ENCODE measurements at places on chromosomes 3 and 15.

- DNase-seq, result no peak
These were observed 799.9 kb downstream of the AGBL1 start for GRCh38 chr15:86879250-86880229.

- DNase-seq, result no peak
These were observed 37.9 kb upstream of the MECOM start for GRCh38 chr3:169701457-169701856.

- DNase-seq, result no peak
These were observed 87.5 kb upstream of the PLXNA1 start for GRCh38 chr3:126895178-126896066.

DNA sequence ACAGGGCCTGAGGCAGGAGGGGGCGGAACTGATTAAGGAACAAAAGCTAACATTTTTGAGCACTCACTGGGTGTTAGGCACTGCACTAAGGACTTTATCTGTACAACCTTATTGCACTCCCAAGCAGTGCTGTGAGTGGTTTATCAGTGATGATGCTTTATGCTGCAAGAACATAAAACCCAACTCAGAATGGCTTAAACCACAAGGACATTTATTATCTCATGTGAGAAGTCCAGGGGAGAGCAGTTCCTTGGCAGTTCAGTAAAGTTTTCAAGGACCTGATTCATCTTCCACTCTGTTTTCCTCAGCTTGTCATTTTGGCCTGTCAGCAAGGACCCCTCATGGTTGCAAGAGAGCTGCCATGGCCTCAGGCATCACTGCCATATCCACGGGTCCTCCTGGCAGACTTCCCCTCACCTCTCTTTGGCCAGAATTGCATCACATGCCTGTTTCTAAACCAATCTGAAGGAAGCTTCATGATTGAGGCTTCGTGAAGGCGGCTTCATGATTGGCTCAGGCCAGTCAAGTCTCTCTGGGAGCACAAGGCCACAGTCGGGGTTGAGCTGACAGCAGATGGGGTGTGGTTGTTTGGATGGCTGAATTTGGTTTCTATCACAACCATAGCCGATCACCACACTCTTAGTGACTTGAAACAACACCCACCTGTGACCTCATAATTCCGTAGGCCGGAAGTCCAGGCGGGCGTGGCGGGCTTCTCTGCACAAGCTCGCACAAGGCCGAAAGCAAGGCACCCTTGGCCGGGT is 15.8 kb downstream of the EFCC1 start:
- DNase-seq, result no peak

DNA sequence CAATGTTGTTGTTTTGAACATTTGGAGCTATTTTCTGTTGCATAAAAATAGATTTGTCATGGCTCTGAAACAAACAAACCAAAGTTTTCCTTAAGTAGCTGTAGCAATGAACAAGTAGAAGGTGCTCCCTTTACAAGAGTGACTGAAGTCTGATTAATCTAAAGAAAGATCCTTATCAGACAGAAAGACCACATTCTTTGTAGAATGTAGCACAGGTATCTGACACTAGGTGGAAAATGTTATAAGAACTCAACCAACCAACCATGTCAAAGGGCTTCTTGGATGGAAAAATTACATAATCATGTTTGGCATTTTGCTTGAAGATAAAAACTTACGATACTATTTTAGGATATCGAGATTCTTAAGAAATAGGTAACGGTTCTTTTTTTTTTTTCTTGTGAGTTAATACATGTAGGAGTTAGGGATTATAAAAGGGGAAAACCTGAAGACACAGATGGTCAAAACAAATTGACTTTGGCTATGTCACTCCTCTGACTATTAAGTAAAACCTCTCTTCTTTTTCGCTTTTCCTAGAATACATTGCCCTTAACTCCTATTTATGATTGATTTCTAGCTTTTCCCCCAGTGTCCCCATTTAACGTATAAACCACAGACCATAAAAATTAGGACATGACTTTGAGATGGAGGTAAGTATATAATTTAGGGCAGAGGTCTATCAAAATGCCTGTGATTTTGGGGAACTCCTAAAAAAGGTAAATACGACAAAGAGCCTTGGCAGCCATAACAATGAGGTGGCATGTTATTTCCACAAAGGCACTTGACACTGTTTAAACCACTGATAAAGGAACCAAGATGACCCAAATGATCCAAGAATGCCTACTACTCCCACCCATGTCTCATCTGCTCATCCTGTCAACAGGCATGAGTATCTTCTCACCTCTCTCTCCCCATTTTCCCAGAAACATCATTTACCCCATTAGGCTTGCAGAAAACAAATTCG is 72.0 kb downstream of the CCR4 start:
- DNase-seq, result no peak

DNA sequence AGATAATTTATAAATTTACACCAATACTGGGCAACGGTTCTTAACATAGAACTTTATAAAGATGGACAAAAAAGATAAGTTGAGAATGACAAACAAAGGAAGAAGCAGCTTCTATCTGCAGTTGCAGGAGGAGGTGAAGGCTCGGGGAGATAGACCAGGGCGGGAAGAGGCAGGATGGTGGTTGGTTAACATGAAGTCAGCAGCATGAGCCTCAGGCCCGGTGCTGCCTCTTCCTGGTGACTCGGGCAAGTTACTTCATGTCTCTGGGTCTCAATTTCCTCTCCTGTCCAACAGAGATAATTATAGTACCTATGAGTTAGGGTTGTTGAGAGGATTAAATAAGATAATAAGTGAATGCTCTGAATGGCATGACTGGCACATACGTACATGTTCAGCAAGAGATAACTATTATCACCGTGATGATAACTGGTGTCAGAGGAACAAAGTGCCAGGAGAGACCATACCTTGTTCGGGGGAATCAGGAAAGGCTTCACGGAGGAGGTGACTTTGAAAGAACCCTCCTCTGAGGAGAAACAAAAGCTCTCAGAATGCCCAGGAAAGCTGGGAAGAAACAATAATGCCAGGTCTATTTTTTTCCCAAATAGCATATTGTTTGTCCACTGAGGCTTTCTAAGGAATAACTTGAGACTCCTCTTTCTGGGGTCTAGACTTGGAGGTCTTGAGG is 4.4 kb downstream of the PAK6 start:
- no peak for DNase-seq

GRCh38 chr3:189292667-189293484 is 121.1 kb downstream of the TPRG1 start:
- no peak for DNase-seq

GRCh38 chr3:47344971-47345370 is 35.9 kb upstream of the PTPN23 start:
- no peak for DNase-seq

DNA sequence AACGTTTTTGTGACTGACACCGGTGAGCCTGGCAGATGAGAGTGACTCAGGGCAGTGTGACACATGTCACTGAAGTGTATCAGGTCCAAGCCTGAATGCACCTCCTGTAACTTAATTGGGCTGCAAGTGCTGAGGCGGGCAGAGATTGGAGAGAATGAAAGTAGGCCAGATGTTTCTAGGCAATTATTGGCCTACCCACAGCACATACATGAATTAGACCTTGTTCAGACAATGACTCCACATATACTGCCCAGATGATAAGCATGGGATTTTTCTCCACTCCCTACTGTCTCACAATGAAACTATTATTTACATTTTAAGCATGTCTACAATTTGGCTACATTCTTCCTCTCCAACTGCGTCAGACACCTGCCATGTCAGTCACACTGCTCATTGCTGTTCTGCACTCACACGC is 187.3 kb upstream of the ZNF385D start:
- no peak for DNase-seq

- DNase-seq, result no peak
These were observed 3.0 kb downstream of the FAM174B start for GRCh38 chr15:92652576-92652966.

GRCh38 chr3:197365586-197365985 is 67.2 kb upstream of the DLG1 start:
- no peak for DNase-seq

DNA sequence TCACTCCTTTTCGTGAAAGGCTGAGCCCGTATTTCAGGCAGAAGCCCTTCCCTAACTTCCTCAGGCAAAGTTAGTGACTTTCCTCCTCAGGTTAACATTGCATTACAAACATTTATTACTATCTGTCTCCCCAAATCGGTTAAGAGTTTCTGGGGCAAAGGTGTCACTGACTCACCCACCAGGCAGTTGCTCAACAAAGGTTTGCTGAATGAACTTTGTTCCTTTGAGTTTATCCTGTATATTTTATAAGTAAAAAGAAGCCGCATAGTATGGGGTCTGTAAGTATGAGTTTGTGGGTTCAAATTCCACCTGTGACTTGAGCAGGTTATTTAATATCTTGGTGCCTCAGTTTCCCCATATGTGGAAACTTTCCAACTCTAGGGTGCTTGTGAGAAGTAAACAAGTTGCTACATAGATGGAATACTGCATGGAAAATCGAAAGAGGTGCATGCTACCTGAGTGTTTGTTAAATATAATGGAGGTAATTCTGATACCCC is 177.7 kb downstream of the THRB start:
- DNase-seq, result no peak

DNA sequence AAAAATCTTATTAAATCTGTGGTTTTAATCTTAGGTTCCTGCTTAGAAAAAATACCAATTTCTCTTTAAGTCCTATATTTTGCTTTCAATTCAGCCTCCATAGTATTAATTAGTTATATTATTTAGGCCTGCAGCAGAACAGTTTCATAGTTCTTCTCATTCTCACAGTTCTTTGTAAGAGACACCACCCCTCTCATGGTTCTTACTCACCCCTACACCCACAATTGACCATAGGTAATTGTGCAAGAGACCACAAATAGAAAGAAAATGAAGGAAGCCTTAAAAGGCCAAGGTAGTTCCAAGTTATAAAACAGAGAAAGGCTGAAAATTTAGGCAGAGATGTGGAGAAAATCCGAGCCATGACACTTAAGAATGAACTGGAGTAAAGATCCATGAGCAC is 415.3 kb downstream of the TIGIT start:
- no peak for DNase-seq

DNA sequence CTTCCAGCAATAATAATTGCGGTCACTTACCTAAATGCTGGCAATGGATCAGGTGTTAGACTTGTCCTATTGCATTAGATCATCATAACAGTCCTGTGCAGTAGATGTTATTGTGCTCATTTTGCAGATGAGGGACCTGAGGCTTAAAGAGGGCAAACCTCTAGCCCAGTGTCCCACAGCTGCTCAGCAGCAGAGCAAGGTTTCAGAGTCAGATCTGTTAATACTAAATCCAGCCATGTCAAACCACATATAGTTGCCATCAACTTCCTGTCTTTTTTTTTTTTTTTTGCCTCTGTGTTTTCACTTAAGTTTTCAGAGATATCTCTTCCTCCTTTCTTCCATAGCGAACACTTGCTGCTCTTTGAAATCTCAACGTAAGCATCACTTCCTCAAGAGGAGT is 12.1 kb downstream of the FEZF2 start:
- DNase-seq, result no peak

- DNase-seq, result no peak
These were observed 68.0 kb downstream of the MRPL46 start for GRCh38 chr15:88399021-88399685.

GRCh38 chr15:67783303-67783702 is 42.0 kb upstream of the SKOR1 start:
- DNase-seq, result peak; percentile 13

GRCh38 chr15:66897416-66897815 is 168.0 kb upstream of the SMAD3 start:
- DNase-seq, result no peak

DNA sequence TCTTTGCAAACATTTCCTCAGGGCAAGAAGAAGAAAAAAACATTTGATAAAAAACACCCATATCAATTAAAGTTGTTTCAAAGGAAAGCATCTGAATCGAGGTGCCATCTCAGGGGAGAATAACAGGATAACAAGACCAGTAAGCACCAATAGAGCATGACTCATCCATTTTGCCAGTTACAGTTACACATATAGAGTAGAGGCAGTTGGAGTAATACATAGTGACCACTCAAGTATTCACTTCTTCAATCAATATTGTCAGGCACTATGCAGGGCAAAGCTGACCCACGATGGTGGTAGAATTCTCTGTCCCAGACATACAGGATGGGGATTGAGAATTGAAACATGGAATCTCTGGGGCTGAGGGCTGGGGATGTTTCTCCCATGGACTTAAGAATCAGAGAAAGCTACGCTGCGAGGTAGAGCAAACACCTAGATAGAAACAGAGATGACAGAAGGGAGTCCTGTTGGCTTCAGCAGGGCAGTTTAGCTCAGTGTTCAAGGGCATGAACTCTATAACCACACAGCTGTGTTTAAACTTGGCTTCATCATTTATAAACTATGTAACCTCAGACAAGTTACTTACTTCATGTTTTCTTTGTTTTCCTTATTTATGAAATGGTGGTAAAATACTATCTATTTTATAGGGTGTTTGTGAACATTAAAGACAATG is 186.4 kb upstream of the NANOGP8 start:
- DNase-seq, result no peak

GRCh38 chr3:31988271-31988670 is 6.7 kb downstream of the ZNF860 start:
- no peak for DNase-seq

DNA sequence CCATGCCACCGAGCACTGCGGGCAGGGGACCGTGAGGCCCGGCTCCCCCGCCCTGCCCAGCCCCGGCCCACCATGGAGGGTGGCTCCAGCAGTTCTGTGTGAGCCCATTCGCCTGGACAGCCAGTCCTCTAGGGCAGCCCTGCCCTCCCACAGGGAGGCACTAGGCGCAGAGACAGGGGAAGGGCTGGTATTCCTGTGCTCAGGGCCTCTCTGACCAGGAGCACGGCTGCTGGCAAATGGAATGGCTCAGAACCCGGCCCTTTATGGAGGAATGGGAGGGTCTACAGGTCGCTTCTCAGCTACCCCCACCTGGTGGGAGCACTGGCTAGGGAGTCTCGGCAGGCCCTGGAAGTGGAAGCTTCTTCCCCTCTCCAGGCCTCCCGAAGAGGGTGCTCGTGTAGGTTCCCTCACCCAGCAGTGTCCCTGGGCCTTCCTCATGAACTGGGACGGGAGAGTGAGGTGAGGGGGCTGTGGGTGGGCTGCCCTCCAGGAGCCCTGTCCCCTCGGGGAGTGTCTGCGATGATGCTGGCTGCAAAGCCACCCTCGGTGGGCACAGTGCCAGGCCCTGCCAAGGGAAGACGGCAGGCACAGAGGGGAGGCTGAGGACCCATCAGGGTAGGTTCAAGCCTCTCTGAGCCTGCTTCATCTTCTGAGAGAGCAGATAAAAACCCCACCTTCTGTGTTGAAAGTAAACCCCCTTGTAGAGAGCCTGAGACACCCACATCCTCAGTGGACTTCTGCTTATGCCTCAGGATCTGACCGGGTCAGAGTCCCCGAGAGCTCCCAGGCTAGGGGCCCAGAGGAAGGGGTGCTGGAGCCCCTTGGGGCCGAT is 1.5 kb downstream of the MELTF start:
- no peak for DNase-seq

DNA sequence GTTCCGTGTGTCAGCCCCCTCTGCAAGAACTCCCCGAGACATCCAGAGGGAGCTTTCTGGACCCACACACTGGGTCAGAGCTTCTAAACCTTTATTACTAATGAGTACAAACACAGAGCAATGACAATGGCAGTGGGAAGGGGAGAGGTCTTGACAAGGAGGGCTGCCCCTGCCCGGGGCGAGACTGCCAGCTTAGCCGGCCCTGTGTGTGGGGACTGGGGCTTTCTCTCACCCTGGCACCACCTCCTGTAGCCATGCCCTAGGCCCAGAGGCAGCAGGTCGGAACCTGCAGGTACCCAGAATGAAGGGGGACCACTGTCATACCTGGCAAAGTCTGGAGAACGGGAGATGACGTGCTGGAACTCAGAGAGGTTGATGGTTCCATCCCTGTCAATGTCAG is 3.1 kb downstream of the CIB1 start:
- DNase-seq, result no peak

- DNase-seq, result no peak
These were observed 14.9 kb downstream of the CBLB start for GRCh38 chr3:105853801-105854432.
